ENCODE measurements at places on chromosomes 7 and 10.

DNA sequence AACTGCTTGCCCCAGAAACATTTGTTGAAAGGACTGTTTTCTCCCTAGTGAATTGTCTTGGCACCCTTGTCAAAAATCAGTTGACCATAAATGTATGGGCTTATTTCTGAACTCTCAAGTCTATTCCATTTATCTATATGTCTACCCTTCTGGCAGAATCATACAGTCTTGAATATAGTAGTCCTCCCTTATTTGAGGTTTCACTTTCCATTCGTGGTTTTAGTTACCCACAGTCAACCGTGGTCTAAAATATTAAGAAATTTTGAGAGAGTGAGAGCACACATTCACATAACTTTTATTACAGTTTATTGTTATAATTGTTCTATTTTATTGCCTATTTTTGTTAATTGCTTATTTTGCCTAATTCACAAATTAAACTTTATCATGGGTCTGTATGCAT, 17.4 kb upstream of the CEP41 start:
- DNase-seq: no peak

- no peak for DNase-seq
Observed at GRCh38 chr10:6542999-6543430, 37.1 kb downstream of the PRKCQ start.

- no peak for DNase-seq
Observed at GRCh38 chr10:34967335-34967880, 122.7 kb downstream of the CUL2 start.

GRCh38 chr7:32506266-32507054, 11.2 kb downstream of the AVL9 start:
- DNase-seq: no peak

GRCh38 chr7:30278849-30279652, 5.3 kb upstream of the ZNRF2 start:
- no peak for DNase-seq

- DNase-seq: no peak
Observed at GRCh38 chr7:151123822-151124464, 37.7 kb downstream of the AGAP3 start.

DNA sequence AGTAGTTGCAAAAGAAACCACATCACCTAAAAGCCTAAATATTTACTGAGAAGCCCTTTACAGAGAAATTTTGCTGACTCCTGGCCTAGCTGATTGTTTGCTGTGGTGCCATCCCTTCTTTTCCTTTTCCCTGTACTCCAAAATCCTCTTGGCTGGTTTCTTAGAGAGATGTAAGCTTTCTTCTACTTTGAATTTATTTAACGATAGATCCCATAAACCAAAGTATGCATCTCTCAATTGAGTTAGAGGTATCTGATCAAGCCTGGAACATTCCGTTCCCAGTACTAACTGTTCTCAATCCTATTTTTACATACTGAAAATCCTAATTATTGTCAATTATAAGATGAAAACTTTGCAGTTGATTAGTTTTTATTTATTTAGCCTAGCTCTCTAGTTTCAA, 6.3 kb downstream of the TMEM60 start:
- no peak for DNase-seq

All from NCI-H1417 treated with DMSO at 0.1 percent for 48 hours (cell line).